H4 (cell line): ENCODE measurements at places on chromosomes 5 and 9. TPM values are rescaled to one million over a fixed set of nuclear protein-coding genes. Genes with fewer than 3 reads are reported as not detected.
A peak's percentile ranks its signal among the peaks of the same experiment; 100 is the strongest.

PBX3 gene
- 6.4 and 9.6 TPM in 2 replicates for total RNA-seq

DNA sequence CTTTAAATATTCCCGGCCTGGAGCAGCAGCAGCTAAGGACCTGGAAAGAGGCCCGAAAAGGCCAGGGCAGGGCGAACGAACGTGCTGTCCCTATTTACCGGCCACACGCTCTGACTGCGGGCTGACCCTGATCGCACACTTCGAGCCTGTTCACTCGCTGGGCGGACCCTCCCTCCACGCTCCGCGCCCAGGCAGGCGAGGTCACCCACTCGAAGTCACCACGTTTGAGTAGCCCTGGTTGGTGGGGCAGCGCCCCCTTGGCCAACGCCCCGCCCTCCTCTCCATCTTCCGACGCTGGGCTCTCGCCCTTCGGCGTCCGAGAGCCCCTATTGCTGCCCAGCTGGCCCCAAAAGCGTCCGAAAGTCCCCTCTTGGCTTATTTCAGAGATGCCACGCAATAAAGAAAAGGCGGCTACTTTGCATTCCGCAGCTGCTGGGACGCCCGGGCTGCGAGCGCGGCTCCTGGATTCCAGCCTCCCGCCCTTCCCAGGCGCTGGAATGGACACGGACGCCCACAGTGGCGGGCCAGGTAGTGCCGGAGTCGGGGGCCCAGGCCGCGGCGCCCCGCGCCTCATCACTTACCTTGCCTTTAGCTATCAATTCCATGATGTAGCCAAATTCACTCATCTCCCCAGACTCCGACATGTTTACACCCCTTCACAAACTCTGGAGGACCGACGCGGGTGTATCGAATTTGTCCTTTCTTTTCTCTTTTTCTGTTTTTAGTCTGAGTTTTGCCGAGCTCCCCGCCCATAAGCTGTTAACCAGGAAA is 9.9 kb upstream of the TRIM36 start:
- no peak for DNase-seq

DNA sequence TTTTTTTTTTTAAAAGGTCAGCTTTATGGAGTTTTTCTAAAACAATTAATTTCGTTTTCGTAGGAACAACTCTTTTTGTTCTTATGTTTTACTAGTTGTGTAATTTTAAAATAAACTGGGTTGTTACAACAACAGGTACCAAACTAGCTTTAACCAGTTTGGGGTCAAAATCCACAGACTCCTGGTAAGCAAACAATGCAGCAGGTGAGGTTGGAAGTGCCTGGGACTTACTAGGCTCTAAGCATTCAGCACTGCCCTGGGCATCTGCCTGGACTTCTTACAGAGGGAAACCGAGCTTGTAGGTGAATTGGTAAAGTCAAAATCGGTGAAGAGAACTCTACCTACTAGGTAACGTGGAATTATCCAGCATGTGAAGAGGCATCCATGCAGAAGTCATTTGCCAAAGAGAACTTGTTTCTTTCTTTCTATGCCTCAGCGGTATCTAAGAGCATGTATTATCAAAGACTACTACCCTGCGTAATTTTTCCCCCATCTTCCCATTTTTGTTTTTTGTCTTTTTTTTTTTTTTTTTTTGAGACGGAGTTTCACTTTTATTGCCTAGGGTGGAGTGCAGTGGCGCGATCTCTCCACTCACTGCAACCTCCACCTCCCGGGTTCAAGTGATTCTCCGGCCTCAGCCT is 145.4 kb downstream of the KCTD16 start:
- no peak for DNase-seq

DNA sequence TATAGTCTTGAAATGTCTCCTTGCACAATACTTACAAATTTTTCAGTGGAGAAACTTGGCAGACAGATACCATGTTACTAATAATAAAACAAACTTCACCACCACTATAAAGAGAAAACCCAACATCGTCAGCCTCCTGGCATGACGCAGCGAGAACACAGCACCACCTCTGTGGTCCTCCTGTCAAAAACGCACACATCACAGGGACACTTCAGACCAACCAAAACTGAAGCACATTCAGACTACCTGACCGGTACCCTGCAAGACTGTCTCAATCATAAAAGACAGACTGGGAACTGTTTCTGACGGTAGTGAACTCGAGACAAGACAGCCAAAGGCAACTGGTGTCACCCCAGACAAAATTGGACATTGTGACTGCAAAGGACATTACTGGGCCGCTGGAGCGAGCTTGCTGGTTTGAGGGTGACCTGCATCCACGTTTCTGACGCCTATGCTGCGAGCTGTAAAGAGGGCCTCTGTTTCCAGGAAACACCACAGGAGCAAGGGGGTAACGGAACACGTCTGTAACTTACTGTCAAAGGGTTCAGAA is 34.4 kb downstream of the NSUN2 start:
- DNase-seq = no peak

GRCh38 chr9:111969061-111969460 is 72.4 kb downstream of the UGCG start:
- DNase-seq = no peak

GRCh38 chr5:135493406-135494180 is 41.4 kb upstream of the TIFAB start:
- DNase-seq = peak; percentile 87

GRCh38 chr9:121192518-121192917 is 9.2 kb downstream of the RAB14 start:
- DNase-seq = no peak
